CD4-positive, alpha-beta T cell (primary cell): ENCODE measurements at places on chromosomes 2 and 18. TPM values are rescaled to one million over a fixed set of nuclear protein-coding genes. Genes with fewer than 3 reads are reported as not detected.
A peak's percentile ranks its signal among the peaks of the same experiment; 100 is the strongest.

- H3K27me3 ChIP-seq: no peaks in the 10 kb centered on the region
- no peaks in the 10 kb centered on the region for H3K36me3 ChIP-seq
- no peak for DNase-seq
- H3K4me1 ChIP-seq: no peaks in the 10 kb centered on the region
These were observed 178.0 kb downstream of the ASXL3 start for GRCh38 chr18:33755931-33756560.

DNA sequence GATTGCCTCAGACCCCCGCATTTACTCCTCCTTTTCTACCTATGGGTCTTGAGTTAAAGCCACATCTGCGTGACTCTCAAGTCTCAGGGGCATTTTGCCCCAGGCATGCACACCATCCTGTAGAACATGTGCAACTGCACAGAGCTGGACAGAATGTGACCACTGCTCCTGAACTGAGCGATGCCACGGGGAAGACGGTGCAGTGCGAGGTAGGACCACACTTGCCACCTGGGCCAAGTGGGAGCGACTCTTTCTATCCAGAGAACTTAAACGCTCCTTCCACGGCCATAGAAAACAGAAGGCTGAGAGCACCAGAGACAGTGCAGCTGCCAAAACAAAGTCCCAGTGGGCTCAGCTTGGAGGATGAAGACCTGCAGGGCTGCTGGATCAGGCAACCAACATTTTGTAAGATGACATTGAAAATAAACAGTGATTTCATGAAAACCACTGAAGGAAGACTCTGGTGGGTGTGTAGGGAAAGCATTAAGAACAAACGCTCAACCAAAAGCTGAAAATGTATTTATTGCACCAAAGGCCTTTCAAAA is 149.0 kb upstream of the HDAC4 start:
- DNase-seq: no peak
- H3K4me3 ChIP-seq: no peak overlapping the region
- peaks cover 28% of the 10 kb centered on the region for H3K4me1 ChIP-seq

DNA sequence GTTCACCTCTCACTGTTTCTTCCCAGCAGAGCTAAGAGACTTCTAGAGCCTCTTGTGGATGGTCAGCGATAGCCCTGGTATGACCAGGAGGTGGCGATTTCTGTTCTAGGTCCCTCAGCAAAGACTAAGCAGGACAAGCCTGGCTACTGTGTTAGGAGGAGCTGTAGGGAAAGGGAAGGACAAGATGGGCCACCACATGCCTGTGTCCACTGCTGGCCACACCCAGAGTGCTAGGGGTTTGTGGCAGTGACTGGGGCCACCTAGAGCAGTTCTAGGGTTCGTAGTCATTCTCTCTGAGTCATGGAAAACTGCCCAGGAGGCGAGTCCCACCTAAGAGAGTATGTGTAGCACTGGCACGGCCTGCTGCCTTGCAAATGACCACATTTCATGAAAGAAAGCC is 179.4 kb downstream of the ALPK2 start:
- no peak overlapping the region for H3K27ac ChIP-seq
- H3K27me3 ChIP-seq: no peaks in the 10 kb centered on the region

- no peak for DNase-seq
- no peak overlapping the region for H3K27ac ChIP-seq
- H3K36me3 ChIP-seq: no peaks in the 10 kb centered on the region
- no peaks in the 10 kb centered on the region for H3K4me1 ChIP-seq
- H3K27me3 ChIP-seq: no peaks in the 10 kb centered on the region
These were observed 266.8 kb upstream of the LYPD1 start for GRCh38 chr2:132936791-132937190.

- H3K27ac ChIP-seq: no peak overlapping the region
- no peaks in the 10 kb centered on the region for H3K36me3 ChIP-seq
- H3K4me1 ChIP-seq: no peaks in the 10 kb centered on the region
- H3K27me3 ChIP-seq: no peaks in the 10 kb centered on the region
These were observed 488.6 kb downstream of the CPS1 start for GRCh38 chr2:211045025-211045424.

- no peak overlapping the region for H3K27ac ChIP-seq
- no peak overlapping the region for H3K4me3 ChIP-seq
- DNase-seq: no peak
- H3K4me1 ChIP-seq: no peaks in the 10 kb centered on the region
- H3K27me3 ChIP-seq: no peaks in the 10 kb centered on the region
- no peaks in the 10 kb centered on the region for H3K36me3 ChIP-seq
These were observed 10.3 kb upstream of the CTAGE1 start for GRCh38 chr18:22427822-22428549.

DNA sequence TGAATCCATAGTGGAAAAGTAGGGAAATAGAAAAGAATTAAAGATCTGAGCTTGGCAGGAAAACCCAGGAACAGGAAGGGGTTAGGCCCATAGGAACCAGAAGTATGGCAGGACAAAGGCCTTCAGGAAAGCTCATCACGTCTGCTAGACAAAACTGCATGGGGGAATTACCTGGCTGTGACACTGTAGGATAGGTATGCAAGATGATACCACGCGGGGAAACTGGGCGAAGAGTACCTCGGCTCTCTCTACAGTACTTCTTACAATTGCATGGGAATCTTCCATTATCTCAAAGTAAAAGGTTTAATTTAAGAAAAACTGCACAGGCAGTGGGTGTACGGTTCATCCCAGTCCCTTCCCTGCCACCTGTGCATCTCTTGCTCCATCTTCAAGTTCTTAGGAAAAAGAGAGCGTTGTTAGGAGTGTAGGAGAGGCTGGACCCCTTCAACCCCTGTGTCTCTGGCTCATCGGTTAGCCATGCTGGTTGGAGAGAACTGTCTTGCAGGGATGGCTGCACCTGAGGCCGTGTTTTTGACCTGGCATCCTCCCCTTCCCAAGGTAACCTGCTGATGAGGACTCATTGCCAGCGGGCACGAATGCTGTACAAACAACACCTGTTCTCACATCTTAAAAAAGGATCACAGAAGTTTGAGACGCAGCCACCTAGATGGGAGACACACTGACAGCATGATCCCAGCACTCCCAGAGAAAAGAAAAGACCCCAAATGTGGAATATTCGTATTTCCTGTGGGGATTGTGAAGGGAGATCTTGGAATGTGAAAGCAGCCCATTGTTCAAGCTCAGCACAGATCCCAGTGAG is 120.5 kb upstream of the COPS8 start:
- H3K4me1 ChIP-seq: peaks cover 36% of the 10 kb centered on the region
- no peak overlapping the region for H3K4me3 ChIP-seq
- no peak for DNase-seq
- no peak overlapping the region for H3K27ac ChIP-seq
- no peaks in the 10 kb centered on the region for H3K27me3 ChIP-seq
- H3K36me3 ChIP-seq: no peaks in the 10 kb centered on the region

DNA sequence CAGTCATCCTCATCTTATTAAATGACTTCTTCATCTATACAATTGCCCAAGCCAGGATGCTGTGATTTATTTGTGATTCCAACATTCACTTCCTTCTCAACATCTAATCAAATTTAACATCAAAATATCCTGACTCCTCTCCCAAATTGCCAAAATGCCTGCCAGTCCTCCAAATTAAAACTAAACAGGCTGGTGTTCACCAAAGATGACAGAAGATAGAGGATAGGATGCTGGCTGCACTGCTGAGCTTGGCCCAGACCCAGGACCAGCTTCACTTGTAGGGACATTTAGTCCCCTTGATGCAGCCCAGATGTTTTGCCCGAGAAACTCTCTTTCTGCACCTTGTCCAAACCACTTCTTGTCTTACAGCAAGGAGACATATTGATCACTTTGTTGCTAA is 540.0 kb upstream of the CNTNAP5 start:
- H3K36me3 ChIP-seq: no peaks in the 10 kb centered on the region
- H3K27me3 ChIP-seq: no peaks in the 10 kb centered on the region
- H3K27ac ChIP-seq: no peak overlapping the region
- no peak overlapping the region for H3K4me3 ChIP-seq

DNA sequence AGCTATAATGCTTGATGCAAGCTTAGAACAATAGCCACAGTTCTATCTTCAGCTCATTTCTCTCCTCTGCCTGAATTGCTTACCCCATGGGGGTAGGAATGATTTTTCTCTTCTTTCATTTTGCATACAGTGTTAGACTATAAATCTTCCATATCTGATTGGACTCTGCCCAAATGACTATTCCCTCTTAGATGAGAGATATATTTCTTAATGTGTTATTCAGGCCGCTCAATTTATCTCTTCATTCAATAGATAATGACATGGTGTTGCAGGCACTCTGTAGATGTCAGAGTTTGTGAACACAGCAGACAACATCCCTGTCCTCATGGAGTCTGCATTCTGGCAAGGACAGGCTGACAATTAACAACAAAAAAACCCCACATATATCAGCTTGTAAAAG is 443.7 kb upstream of the CELF4 start:
- H3K27ac ChIP-seq: no peak overlapping the region
- H3K4me1 ChIP-seq: no peaks in the 10 kb centered on the region
- H3K36me3 ChIP-seq: no peaks in the 10 kb centered on the region
- no peaks in the 10 kb centered on the region for H3K27me3 ChIP-seq
- H3K4me3 ChIP-seq: no peak overlapping the region
- no peak for DNase-seq

- no peak overlapping the region for H3K4me3 ChIP-seq
- no peak overlapping the region for H3K27ac ChIP-seq
These were observed 153.3 kb upstream of the NOSTRIN start for GRCh38 chr2:168649105-168649504.

DNA sequence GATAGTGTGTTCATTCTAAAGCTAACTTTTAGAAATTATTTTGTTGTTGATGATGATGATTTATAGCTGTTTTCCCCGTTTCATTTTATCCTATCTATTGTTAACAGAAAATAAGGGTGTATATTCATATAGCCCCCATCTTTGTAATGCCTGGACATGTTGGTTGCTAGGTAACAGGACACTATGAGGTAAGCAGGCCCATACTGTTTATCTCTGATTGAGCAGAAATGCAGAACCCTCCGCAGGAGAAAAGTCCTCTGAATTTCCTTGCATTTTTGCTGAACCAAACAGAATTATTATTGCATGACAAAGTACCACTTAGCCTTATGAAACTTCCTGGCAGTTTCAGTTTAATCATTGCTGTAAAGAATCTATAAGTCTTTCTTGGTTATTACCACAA is 339.4 kb downstream of the DCC start:
- H3K27ac ChIP-seq: no peak overlapping the region
- H3K4me1 ChIP-seq: no peaks in the 10 kb centered on the region
- H3K4me3 ChIP-seq: no peak overlapping the region
- no peak for DNase-seq
- H3K36me3 ChIP-seq: no peaks in the 10 kb centered on the region

GRCh38 chr2:54724560-54725342 is 1.3 kb downstream of the EML6 start:
- no peaks in the 10 kb centered on the region for H3K36me3 ChIP-seq
- H3K27me3 ChIP-seq: peaks cover 10% of the 10 kb centered on the region
- no peak overlapping the region for H3K27ac ChIP-seq
- DNase-seq: peak; percentile 8

DNA sequence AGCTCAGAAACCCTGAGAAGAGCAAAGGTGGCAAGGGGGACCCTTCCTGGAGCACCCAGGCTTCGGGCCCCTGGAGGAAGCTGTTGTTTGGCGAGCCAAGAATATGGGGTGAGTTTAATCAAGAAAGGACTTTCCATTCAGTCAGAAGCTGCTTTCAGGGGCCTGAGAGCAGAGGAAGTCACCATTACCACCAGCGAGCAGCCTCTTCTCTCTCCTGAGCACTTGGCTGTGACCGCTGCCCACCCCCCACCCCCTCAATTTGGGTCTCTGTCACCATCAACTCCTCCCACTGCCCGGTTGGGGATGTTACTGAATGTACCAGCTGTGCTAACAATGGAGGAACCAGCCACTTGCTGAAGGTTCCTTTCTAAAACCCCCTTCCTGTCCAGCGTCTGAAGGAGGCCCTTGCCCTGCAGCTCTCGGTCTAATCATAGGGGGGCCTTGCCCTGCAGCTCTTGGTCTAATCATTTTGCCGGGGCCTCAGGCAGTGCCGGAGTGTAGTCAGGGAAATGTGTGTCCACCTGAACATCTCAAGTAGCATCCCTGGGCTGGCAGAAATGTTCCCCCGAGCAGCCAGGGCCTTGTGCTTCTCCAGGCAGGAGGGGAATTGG is 943 bp downstream of the INPP5D start:
- H3K4me1 ChIP-seq: peaks cover 62% of the 10 kb centered on the region
- H3K36me3 ChIP-seq: peaks cover 24% of the 10 kb centered on the region
- H3K27ac ChIP-seq: peak overlapping the region; percentile 91
- DNase-seq: no peak
- no peaks in the 10 kb centered on the region for H3K27me3 ChIP-seq
- H3K4me3 ChIP-seq: peak overlapping the region; percentile 97

DNA sequence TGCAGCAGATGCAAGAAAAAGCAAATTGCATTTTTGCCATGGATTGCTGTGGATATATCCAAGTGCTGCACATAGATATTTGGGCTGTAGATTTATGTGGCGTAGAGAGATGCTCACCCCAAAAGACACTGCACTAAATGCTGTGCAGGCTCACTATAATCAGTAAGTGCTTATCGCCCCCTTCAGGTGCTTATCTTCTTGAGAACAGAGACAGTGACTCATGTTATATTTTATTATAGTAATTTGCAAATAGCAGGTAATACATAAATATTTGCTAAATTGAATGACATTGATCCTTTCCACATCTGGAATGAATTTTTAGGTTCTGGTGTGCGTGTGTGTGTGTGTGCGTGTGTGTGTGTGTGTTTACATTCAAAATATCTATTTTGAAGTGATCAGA is 36.8 kb upstream of the PLEKHM3 start:
- H3K4me1 ChIP-seq: no peaks in the 10 kb centered on the region
- H3K4me3 ChIP-seq: no peak overlapping the region
- H3K27ac ChIP-seq: no peak overlapping the region
- peak; percentile 13 for DNase-seq
- H3K36me3 ChIP-seq: no peaks in the 10 kb centered on the region
- H3K27me3 ChIP-seq: no peaks in the 10 kb centered on the region

GRCh38 chr2:64880193-64880951 is 108.8 kb upstream of the SLC1A4 start:
- H3K27ac ChIP-seq: no peak overlapping the region
- no peaks in the 10 kb centered on the region for H3K27me3 ChIP-seq
- H3K36me3 ChIP-seq: no peaks in the 10 kb centered on the region
- no peak for DNase-seq
- no peaks in the 10 kb centered on the region for H3K4me1 ChIP-seq
- H3K4me3 ChIP-seq: no peak overlapping the region

DNA sequence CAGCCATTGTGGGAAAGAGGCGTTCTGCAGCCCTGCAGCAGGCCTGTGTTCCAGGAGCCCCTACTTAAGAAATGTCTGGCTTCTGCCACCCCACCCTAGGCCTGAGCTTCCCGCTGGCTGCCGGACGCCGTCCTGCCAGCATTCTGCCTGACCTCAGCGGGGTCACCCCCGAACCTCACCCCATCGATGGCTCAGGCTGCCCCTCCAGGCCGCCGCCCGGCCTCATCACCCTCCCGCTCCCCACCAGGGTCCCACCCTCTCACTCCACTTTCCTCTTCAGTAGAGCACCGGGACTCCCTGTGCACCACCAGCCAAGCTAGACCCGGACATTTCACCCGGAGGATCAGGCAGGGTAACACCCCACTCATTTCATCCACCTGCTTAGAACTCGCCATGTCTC is 73.6 kb upstream of the SALL3 start:
- no peaks in the 10 kb centered on the region for H3K27me3 ChIP-seq
- DNase-seq: no peak
- H3K36me3 ChIP-seq: no peaks in the 10 kb centered on the region
- H3K4me3 ChIP-seq: no peak overlapping the region
- H3K27ac ChIP-seq: no peak overlapping the region
- no peaks in the 10 kb centered on the region for H3K4me1 ChIP-seq

GRCh38 chr2:113361051-113361450 is 76.4 kb upstream of the ZNG1B start:
- no peaks in the 10 kb centered on the region for H3K36me3 ChIP-seq
- H3K27ac ChIP-seq: no peak overlapping the region
- no peak for DNase-seq
- no peaks in the 10 kb centered on the region for H3K4me1 ChIP-seq

SLC8A1 gene
- 0.59 TPM for total RNA-seq

EPHA4 gene
- 85.7 TPM for total RNA-seq

SPC25 gene
- total RNA-seq: 0.17 TPM

CCDC68 gene
- not detected for total RNA-seq
